Nephron progenitor cell (in vitro differentiated cells): ENCODE measurements at places on chromosomes 11 and 22.

DNA sequence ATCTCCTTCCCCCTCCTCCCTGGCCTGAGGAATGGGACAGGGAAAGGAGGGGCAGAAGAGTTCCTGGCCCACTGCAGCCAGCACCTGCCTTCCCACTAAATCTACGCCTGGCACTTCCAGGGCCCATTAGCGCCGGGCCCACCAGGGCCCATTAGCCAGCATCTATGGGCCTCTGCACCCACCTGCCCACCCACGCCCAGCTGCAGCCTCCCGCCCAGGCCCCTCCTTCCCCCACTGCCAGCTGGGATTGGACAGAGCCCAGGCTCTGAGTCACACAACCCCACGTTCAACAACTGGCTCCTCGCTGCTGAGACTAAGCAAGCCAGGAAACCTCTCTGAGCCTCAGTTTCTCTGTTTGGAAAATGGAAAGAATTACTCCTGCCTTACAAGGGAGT, 48.7 kb downstream of the CYTH4 start:
- H3K4me3 ChIP-seq = no peak overlapping the region
- H3K27me3 ChIP-seq = peaks cover 98% of the 10 kb centered on the region
- no peak overlapping the region for H3K27ac ChIP-seq
- no peak for DNase-seq
- H3K36me3 ChIP-seq = no peaks in the 10 kb centered on the region

DNA sequence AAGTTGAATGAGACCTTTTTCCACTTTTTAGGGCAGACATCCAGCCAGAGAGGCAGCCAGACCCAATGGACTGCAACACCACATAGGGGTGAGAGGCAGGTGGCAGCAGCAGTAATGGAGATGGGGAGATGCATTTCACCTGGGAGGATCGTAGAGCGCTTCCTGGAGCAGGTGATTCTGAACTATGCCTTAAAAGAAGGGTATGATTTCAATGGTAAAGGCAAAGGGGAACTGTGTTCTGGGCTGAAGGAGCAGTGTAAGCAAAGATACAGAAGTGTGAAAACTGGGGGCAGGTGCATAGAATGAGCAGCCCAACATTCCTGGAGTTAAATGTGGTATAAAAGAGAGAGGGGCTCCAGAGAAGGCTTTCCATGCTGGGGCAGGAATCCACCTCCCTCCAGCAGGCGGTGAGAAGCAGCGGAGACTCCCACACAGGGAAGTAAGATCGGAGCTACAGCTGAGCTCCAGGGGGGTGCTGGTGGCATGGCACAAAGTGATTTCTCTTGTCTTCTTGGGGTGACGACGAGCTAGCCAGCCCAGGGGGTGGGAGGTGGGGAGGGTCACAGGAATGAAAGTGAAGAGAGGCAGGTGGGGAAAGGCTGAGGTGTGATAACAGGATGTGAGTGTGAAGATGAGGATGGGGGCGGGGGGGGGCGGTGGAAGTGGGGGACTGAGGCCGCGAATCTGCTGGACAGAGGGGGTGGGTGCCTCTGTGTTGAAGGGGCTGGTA, 4.3 kb upstream of the SERHL2 start:
- no peak overlapping the region for H3K4me3 ChIP-seq
- no peak overlapping the region for H3K27ac ChIP-seq
- peaks cover 5% of the 10 kb centered on the region for H3K36me3 ChIP-seq
- peaks cover 45% of the 10 kb centered on the region for H3K27me3 ChIP-seq
- peaks cover 29% of the 10 kb centered on the region for H3K4me1 ChIP-seq

GRCh38 chr11:3904228-3904627, 48.8 kb downstream of the STIM1 start:
- no peak overlapping the region for H3K27ac ChIP-seq
- H3K36me3 ChIP-seq = no peaks in the 10 kb centered on the region
- no peak overlapping the region for H3K4me3 ChIP-seq
- peaks cover 19% of the 10 kb centered on the region for H3K4me1 ChIP-seq

DNA sequence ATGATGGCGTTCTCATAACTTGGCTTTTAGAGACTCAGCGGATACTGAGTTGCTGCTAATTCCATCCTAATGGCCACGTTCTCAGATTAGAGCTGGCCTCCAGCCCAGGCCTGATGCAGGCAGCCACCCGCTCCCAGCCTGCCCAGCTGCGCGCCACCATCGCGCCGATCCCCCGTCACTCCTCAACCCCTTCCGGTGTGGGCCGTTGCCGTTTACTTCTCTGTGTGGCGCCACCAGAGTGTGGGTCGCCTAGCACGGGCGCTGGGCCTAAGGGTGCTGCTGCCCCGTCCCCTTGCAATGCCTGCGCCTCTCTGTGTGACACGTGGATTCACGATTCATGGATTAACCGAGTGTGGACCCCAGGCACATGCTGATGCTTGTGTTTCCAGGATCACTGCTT, 1116.0 kb downstream of the BRD1 start:
- no peak for DNase-seq
- H3K4me3 ChIP-seq = no peak overlapping the region
- H3K27me3 ChIP-seq = no peaks in the 10 kb centered on the region

- no peak overlapping the region for H3K27ac ChIP-seq
- H3K4me3 ChIP-seq = no peak overlapping the region
- peaks cover 13% of the 10 kb centered on the region for H3K36me3 ChIP-seq
Observed at GRCh38 chr11:82682003-82682751, 51.5 kb downstream of the FAM181B start.

GRCh38 chr11:122491509-122491908, 164.0 kb upstream of the UBASH3B start:
- H3K4me1 ChIP-seq = no peaks in the 10 kb centered on the region
- no peak for DNase-seq
- H3K27me3 ChIP-seq = no peaks in the 10 kb centered on the region
- peak overlapping the region; percentile 46 for H3K27ac ChIP-seq
- H3K4me3 ChIP-seq = no peak overlapping the region

GRCh38 chr22:22218302-22218701, 26.3 kb upstream of the VPREB1 start:
- H3K4me1 ChIP-seq = no peaks in the 10 kb centered on the region
- peaks cover 67% of the 10 kb centered on the region for H3K27me3 ChIP-seq
- DNase-seq = no peak
- H3K36me3 ChIP-seq = no peaks in the 10 kb centered on the region
- no peak overlapping the region for H3K4me3 ChIP-seq

DNA sequence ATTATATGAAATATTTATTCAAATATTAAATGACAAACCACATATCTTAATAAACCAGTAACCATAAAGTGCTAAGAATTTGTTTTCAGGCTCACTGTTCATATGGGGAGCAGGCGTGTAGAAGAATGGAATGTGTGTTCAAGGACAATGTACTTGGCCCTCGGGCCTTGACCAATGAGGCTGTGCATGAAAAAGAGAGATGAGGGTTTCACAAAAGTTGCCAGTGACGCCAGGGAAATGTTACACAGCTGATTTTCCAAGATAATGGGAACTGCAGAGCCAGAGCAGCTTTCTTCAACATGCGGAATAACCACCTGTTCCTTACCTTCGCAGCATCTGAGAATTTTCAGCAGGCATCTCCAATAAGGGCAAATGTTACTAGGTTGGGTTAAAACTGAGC, 4.2 kb downstream of the SF1 start:
- H3K4me3 ChIP-seq = no peak overlapping the region
- peaks cover 64% of the 10 kb centered on the region for H3K4me1 ChIP-seq
- H3K27ac ChIP-seq = no peak overlapping the region
- no peak for DNase-seq

GRCh38 chr11:40241524-40242051, 1217.9 kb downstream of the LRRC4C start:
- H3K4me3 ChIP-seq = no peak overlapping the region
- H3K27me3 ChIP-seq = peaks cover 3% of the 10 kb centered on the region
- no peak overlapping the region for H3K27ac ChIP-seq
- DNase-seq = peak; percentile 2

DNA sequence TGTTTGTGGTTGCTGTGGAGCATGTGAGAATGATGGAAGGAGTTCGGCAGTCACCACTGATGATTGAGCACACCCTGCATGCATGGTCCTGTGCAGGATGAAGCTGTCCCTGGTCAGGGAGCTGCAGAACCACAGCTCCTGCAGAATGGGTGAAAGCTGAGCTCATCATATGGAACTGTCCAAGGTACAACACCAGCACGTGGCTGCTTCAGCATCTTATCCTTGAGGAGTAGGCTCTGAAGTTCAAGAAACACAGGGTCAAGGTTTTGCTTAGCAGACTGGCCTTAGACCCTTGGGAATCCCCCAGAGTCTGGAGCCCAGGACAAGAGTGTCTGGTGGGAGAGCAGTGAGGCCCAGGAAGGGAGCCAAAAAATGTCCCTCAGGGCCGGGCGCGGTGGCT, 182.4 kb upstream of the LARGE1 start:
- H3K4me3 ChIP-seq = no peak overlapping the region
- H3K36me3 ChIP-seq = no peaks in the 10 kb centered on the region
- peaks cover 6% of the 10 kb centered on the region for H3K4me1 ChIP-seq
- no peak overlapping the region for H3K27ac ChIP-seq
- DNase-seq = peak; percentile 11
- peaks cover 15% of the 10 kb centered on the region for H3K27me3 ChIP-seq

DNA sequence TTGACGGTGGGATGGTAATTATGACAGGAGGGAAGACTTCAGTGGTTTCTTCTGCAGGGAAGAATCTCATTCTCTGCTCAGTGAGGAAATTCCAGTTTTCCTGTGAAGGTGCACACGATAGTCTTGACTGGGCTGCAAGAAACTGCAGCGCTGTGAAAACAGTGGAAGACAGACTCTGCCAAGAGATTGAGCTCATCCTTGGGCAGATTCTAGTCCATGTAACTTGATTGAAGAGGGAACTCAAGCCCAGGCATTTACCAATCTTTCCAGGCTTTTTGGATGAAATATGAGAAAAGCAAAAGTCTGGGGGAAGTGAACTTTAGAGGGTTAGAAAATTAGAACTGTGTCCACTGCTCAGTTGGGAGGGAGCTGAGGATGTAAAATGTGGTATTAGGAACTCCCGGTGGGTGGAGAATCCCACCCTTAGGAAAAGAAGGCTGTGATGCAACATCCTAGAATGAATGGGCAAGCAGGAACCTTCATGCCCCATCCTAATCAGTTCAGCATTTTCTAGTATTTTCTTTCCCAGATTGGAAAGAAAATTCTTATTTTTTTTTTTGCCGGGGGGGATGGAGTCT, 212.6 kb downstream of the DBX1 start:
- no peak overlapping the region for H3K4me3 ChIP-seq
- DNase-seq = no peak
- H3K27me3 ChIP-seq = peaks cover 4% of the 10 kb centered on the region
- H3K4me1 ChIP-seq = peaks cover 17% of the 10 kb centered on the region
- no peak overlapping the region for H3K27ac ChIP-seq

DNA sequence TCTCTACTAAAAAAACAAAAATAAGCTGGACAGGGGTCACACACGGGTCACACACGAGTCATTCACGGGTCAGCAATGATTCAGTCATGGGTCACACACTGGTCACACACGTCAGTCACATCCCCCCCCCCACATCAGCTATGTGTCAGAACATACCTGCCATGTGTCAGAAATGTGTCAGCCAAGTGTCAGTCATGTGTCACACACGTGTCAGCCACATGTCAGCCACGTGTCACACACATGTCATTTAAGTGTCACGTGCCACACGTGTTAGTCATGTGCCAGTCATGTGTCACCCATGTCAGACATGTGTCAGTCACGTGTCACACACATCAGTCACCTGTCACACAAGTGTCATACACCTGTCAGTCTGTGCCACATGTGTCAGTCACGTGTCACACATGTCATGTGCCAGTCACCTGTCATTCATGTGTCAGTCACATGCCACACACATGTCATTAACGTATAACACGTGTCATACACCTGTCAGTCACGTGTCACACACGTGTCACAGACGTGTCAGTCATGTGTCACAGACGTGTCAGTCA, 28.7 kb upstream of the MMP20 start:
- H3K4me1 ChIP-seq = no peaks in the 10 kb centered on the region
- H3K27ac ChIP-seq = no peak overlapping the region
- H3K27me3 ChIP-seq = peaks cover 3% of the 10 kb centered on the region
- no peak overlapping the region for H3K4me3 ChIP-seq
- no peaks in the 10 kb centered on the region for H3K36me3 ChIP-seq

- H3K27ac ChIP-seq = peak overlapping the region; percentile 98
- peak overlapping the region; percentile 63 for H3K4me3 ChIP-seq
- DNase-seq = no peak
- H3K36me3 ChIP-seq = peaks cover 37% of the 10 kb centered on the region
- H3K4me1 ChIP-seq = peaks cover 96% of the 10 kb centered on the region
Observed at GRCh38 chr11:78810559-78811009, 235.9 kb upstream of the NARS2 start.

DNA sequence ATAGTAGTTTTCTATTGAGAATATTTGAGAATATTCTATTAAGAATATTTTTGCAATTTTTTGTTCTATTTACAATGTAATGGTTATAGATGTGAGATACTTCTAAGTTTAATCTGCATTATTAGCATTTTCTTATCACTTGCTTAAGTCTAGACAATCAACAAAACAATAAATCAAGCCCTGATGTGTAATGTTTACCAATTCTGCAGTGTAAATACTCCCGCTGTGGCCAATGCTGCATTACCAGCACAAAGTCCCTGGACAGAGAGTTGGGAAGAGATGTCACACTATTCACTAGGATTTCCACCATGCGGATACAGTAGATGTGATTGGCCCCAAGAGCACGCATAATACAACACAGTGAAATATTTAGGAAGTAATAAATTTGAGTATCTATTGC, 47.6 kb upstream of the GCAT start:
- no peak overlapping the region for H3K4me3 ChIP-seq
- DNase-seq = no peak
- peaks cover 16% of the 10 kb centered on the region for H3K4me1 ChIP-seq
- no peak overlapping the region for H3K27ac ChIP-seq

- peaks cover 52% of the 10 kb centered on the region for H3K4me1 ChIP-seq
- H3K36me3 ChIP-seq = peaks cover 25% of the 10 kb centered on the region
- no peak overlapping the region for H3K4me3 ChIP-seq
- no peaks in the 10 kb centered on the region for H3K27me3 ChIP-seq
Observed at GRCh38 chr22:28950617-28951411, 67.4 kb downstream of the ZNRF3 start.

DNA sequence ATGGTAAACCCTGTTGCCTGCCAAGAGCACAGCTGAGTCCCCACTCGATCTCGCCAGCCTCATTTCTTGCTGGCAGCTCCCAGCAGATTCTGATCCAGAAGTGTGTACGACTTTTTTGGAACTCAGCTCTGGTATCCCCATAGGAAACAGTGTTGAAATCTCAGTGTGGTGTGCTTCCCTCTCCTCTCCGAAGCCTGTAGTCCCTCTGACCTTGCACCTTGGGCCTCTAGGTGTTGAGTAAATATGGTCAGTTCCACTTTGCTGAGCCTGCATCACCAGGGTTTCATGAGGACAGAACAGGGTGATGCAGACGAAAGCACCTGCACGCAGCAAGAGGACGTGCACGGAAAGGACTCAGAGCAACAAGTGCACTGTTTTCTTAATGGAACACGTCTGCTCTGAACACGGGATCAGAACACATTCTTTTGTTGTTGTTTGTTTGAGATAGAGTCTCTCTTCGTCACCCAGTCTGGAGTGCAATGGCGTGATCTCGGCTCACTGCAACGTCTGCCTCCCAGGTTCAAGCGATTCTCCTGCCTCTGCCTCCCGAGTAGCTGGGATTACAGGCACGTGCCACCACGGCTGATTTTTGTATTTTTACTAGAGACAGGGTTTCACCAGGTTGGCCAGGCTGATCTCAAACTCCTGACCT, 3.8 kb upstream of the CPT1A start:
- DNase-seq = no peak
- peaks cover 94% of the 10 kb centered on the region for H3K27me3 ChIP-seq
- H3K4me1 ChIP-seq = peaks cover 10% of the 10 kb centered on the region

- H3K4me3 ChIP-seq = no peak overlapping the region
- H3K27me3 ChIP-seq = no peaks in the 10 kb centered on the region
- peaks cover 35% of the 10 kb centered on the region for H3K36me3 ChIP-seq
- H3K27ac ChIP-seq = peak overlapping the region; percentile 83
Observed at GRCh38 chr22:36334821-36335603, 52.8 kb downstream of the MYH9 start.

- DNase-seq = no peak
- H3K4me3 ChIP-seq = no peak overlapping the region
- H3K36me3 ChIP-seq = no peaks in the 10 kb centered on the region
Observed at GRCh38 chr11:37511425-37511933, 913.4 kb upstream of the RAG2 start.
